ENCODE measurements at places on chromosomes 7 and 10.

DNA sequence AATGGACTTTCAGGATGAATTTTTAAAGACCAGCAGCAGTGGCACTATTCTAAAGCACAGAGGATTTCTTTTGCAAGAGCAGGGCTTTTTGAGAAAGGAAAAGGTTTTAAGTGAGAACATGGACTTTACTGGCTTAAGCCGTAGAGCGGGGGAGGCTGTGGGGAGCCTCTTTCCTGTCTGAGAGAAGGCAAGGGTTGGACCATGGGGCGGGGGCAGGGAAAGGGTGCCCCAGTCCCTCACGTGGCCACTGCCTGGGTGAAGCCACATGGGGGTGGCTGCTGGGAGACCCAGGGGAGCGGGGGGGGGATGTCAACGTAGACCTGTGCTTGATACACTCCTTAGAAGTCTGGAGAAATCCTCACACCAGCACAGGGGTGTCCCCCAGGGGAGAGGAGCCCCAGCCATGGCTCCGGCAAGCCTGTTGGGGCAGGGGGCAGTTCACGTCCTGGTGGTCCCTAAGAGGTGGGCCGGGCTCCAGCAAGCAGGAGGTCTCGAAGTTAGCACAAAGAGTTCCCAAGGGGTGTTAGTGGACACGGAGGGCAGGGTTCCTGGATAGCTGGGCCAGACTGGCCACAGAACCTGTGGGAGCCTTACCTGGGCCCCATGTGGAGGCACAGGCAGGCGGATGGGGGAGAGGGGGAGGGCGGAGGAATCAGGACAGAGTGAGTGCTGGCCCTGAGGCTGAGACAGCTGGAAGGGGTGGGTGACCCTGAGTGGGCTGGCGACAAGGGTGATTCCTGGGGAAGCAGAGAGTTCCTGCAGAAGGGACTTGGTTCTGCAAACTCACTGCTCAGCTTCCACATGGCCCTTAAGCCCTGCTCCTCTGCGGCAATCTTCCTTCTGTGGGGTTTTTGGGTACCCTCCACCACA lies 36.9 kb upstream of the ELFN1 start:
- no peaks in the 10 kb centered on the region for H3K4me1 ChIP-seq
- peaks cover 3% of the 10 kb centered on the region for H3K36me3 ChIP-seq
- H3K4me3 ChIP-seq = no peak overlapping the region
- H3K27me3 ChIP-seq = peaks cover 24% of the 10 kb centered on the region
- no peak overlapping the region for H3K27ac ChIP-seq

- DNase-seq = no peak
- H3K36me3 ChIP-seq = peaks cover 5% of the 10 kb centered on the region
- H3K4me3 ChIP-seq = no peak overlapping the region
- H3K4me1 ChIP-seq = peaks cover 14% of the 10 kb centered on the region
- H3K27me3 ChIP-seq = no peaks in the 10 kb centered on the region
Observed at GRCh38 chr10:61987537-61987936, 86.0 kb downstream of the ARID5B start.

- no peak for DNase-seq
- H3K36me3 ChIP-seq = no peaks in the 10 kb centered on the region
- H3K4me3 ChIP-seq = no peak overlapping the region
- H3K27ac ChIP-seq = no peak overlapping the region
Observed at GRCh38 chr10:71681977-71682376, 37.6 kb downstream of the C10orf105 start.

GRCh38 chr7:101608772-101609713 lies 20.1 kb downstream of the MYL10 start:
- H3K4me1 ChIP-seq = no peaks in the 10 kb centered on the region
- no peaks in the 10 kb centered on the region for H3K36me3 ChIP-seq
- no peak overlapping the region for H3K27ac ChIP-seq
- no peak for DNase-seq
- H3K4me3 ChIP-seq = no peak overlapping the region
- no peaks in the 10 kb centered on the region for H3K27me3 ChIP-seq

GRCh38 chr7:29457565-29458011 lies 106.0 kb upstream of the PRR15 start:
- no peak overlapping the region for H3K27ac ChIP-seq
- H3K27me3 ChIP-seq = no peaks in the 10 kb centered on the region
- no peaks in the 10 kb centered on the region for H3K4me1 ChIP-seq
- no peaks in the 10 kb centered on the region for H3K36me3 ChIP-seq
- DNase-seq = no peak
- H3K4me3 ChIP-seq = no peak overlapping the region

DNA sequence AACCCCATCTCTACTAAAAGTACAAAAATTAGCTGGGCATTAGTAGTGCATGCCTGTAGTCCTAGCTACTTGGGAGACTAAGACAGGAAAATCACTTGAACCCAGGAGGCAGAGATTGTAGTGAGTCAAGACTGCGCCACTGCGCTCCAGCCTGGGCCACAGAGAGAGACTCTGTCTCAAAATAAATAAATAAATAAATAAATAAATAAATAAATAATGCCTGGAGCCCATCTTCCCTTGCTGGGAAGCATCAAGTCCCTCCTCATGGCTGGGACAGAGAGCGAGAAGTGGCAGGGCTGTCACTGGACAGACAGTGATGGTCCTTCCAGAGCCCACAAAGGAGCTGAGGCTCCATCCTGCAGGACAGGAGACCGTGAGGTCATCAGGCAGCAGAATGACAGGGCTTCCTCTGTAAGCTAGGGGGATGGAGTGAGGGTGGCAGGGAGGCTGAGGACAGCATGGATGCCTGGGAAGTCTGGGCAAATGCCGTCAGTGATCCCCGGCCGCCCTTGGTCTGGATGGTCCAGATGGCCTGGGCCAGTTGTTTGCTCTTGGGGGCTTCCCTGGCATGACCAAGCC lies 36.4 kb upstream of the ELN start:
- H3K4me1 ChIP-seq = peaks cover 13% of the 10 kb centered on the region
- H3K36me3 ChIP-seq = peaks cover 10% of the 10 kb centered on the region
- no peak for DNase-seq
- H3K27ac ChIP-seq = no peak overlapping the region
- H3K4me3 ChIP-seq = no peak overlapping the region
- H3K27me3 ChIP-seq = no peaks in the 10 kb centered on the region

DNA sequence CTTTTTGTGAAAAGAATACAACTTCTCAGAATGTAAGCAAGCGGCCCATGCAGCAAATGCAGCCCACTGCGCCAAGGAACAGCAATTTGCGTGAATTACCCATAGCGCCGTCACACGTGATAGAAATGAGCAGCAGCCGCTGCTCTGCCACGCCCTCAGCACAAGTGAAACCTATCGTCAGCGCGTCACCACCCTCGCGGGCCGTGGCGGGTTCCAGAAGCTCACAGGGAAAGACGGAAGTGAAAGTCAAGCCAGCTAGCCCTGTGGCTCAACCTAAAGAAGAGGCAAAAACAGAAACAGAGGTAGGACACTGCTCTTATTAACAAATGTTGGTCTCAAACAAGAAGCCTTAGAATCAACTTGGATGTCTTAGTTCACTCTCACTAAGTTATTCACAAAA lies 70.5 kb downstream of the SHH start:
- no peaks in the 10 kb centered on the region for H3K4me1 ChIP-seq
- peaks cover 89% of the 10 kb centered on the region for H3K36me3 ChIP-seq
- H3K27ac ChIP-seq = no peak overlapping the region
- no peak for DNase-seq
- no peaks in the 10 kb centered on the region for H3K27me3 ChIP-seq

GRCh38 chr7:94382132-94382531 lies 12.6 kb upstream of the COL1A2 start:
- no peaks in the 10 kb centered on the region for H3K4me1 ChIP-seq
- DNase-seq = no peak
- H3K36me3 ChIP-seq = no peaks in the 10 kb centered on the region
- H3K27me3 ChIP-seq = no peaks in the 10 kb centered on the region
- H3K27ac ChIP-seq = no peak overlapping the region

DNA sequence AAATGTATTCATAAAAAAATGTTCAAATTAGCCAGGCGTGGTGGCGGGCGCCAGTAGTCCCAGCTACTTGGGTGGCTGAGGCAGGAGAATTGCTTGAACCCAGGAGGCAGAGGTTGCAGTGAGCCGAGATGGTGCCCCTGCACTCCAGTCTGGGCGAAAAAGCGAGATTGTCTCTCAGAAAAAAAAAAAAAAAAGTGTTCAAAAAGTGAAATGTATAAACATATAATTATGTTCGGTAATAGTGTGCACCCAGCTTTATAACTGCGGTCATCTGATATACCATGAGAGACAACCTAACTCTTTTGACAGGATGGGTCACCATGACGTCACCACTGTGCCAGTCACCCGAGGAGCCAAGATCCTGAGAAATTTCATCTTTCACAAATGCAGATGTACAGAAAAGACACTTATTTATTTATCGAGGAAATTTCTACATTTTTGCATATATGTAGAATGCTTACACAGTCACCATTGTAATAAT lies 594 bp upstream of the RP9 start:
- peaks cover 14% of the 10 kb centered on the region for H3K27me3 ChIP-seq
- peak overlapping the region; percentile 80 for H3K4me3 ChIP-seq
- peaks cover 4% of the 10 kb centered on the region for H3K4me1 ChIP-seq
- H3K27ac ChIP-seq = no peak overlapping the region

GRCh38 chr7:157763279-157764000 lies 426.6 kb downstream of the DNAJB6 start:
- H3K27me3 ChIP-seq = no peaks in the 10 kb centered on the region
- no peak for DNase-seq
- no peaks in the 10 kb centered on the region for H3K4me1 ChIP-seq
- H3K27ac ChIP-seq = no peak overlapping the region

DNA sequence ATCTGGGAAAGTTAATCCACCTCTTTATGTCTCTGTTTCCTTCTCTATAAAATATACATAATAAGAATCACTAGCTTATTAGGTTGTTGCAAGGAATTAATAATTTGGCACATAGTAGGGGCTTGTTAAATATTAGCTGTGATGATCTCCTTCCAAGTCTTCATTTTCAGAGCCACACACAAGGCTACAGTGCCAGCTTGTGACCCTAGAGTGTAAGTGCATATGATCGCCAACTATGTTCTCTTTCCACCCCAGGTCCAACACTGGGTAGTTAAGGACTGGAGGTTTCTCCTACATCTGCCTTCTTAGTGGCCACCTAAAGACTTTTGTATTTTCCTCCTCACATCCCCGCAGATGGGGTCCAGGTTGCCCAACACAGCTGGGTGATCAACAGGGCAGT lies 17.9 kb upstream of the ACSM6 start:
- no peaks in the 10 kb centered on the region for H3K27me3 ChIP-seq
- no peaks in the 10 kb centered on the region for H3K4me1 ChIP-seq
- H3K27ac ChIP-seq = no peak overlapping the region
- no peaks in the 10 kb centered on the region for H3K36me3 ChIP-seq
- H3K4me3 ChIP-seq = no peak overlapping the region

DNA sequence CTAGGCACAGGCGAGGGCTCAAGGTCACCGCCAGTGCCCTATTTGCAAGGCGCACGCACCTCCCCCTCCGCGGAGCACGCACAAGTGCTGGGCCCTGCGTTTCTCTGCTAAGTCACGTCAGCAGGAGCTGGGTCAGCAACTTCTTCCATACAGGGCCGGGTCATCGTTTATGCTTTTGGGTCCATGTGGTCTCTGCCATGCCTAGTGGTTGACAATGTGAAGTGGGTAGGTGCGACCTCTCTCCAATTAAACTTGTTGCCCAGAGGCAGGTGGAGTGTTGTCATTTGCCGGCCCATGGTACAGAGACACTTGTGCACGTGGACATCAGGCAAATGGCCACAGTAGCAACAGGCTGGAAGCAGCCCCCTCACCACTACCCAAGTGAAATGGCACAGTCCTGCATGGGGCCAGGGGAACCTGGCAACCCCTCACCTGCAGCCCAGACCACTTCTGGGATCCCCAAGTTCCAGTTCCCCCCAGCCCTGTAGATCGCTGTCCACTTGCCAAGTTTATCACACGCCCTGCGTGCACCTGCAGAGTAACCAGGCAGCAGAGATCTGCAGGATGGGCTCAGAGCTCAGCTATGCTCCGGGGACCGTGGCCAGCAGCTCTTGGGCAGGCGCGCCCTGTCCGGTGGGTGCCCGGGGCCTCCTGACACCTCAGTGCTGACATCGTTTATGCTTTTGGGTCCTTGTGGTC lies 86.1 kb upstream of the PPP2R2D start:
- H3K27ac ChIP-seq = no peak overlapping the region
- H3K4me1 ChIP-seq = no peaks in the 10 kb centered on the region
- H3K4me3 ChIP-seq = no peak overlapping the region
- no peak for DNase-seq
- H3K27me3 ChIP-seq = peaks cover 14% of the 10 kb centered on the region

- H3K4me1 ChIP-seq = peaks cover 7% of the 10 kb centered on the region
- H3K36me3 ChIP-seq = no peaks in the 10 kb centered on the region
- no peak overlapping the region for H3K4me3 ChIP-seq
- DNase-seq = peak; percentile 78
Observed at GRCh38 chr10:100878291-100878910, 34.4 kb upstream of the SLF2 start.

GRCh38 chr7:103690242-103690974 lies 244.4 kb upstream of the SLC26A5 start:
- H3K27ac ChIP-seq = no peak overlapping the region
- H3K4me3 ChIP-seq = no peak overlapping the region
- H3K27me3 ChIP-seq = peaks cover 36% of the 10 kb centered on the region
- H3K36me3 ChIP-seq = no peaks in the 10 kb centered on the region

GRCh38 chr10:101301111-101301731 lies 52.7 kb upstream of the BTRC start:
- peaks cover 10% of the 10 kb centered on the region for H3K4me1 ChIP-seq
- peak; percentile 80 for DNase-seq
- no peak overlapping the region for H3K27ac ChIP-seq
- H3K27me3 ChIP-seq = peaks cover 42% of the 10 kb centered on the region

- DNase-seq = no peak
- H3K27ac ChIP-seq = no peak overlapping the region
- no peaks in the 10 kb centered on the region for H3K36me3 ChIP-seq
- peaks cover 5% of the 10 kb centered on the region for H3K27me3 ChIP-seq
Observed at GRCh38 chr7:156157409-156158012, 345.2 kb upstream of the SHH start.

- peaks cover 4% of the 10 kb centered on the region for H3K27me3 ChIP-seq
- H3K27ac ChIP-seq = no peak overlapping the region
- no peaks in the 10 kb centered on the region for H3K36me3 ChIP-seq
- H3K4me1 ChIP-seq = peaks cover 26% of the 10 kb centered on the region
- DNase-seq = peak; percentile 70
Observed at GRCh38 chr10:120423431-120424197, 33.4 kb upstream of the PLPP4 start.

- peaks cover 15% of the 10 kb centered on the region for H3K27me3 ChIP-seq
- H3K4me1 ChIP-seq = no peaks in the 10 kb centered on the region
- DNase-seq = no peak
- no peak overlapping the region for H3K27ac ChIP-seq
- H3K36me3 ChIP-seq = no peaks in the 10 kb centered on the region
Observed at GRCh38 chr10:69466689-69467088, 15.4 kb downstream of the TSPAN15 start.

GRCh38 chr7:2771274-2771731 lies 72.8 kb downstream of the GNA12 start:
- no peak for DNase-seq
- H3K36me3 ChIP-seq = peaks cover 13% of the 10 kb centered on the region
- H3K27me3 ChIP-seq = no peaks in the 10 kb centered on the region
- H3K4me1 ChIP-seq = peaks cover 3% of the 10 kb centered on the region
- no peak overlapping the region for H3K27ac ChIP-seq

- H3K27ac ChIP-seq = no peak overlapping the region
- peaks cover 14% of the 10 kb centered on the region for H3K4me1 ChIP-seq
- no peaks in the 10 kb centered on the region for H3K36me3 ChIP-seq
- H3K4me3 ChIP-seq = no peak overlapping the region
Observed at GRCh38 chr7:139842401-139843210, 13.5 kb downstream of the TBXAS1 start.

- no peak overlapping the region for H3K4me3 ChIP-seq
- H3K27ac ChIP-seq = no peak overlapping the region
- DNase-seq = no peak
- H3K36me3 ChIP-seq = no peaks in the 10 kb centered on the region
- H3K4me1 ChIP-seq = no peaks in the 10 kb centered on the region
- H3K27me3 ChIP-seq = peaks cover 77% of the 10 kb centered on the region
Observed at GRCh38 chr10:91742229-91742628, 56.0 kb upstream of the TNKS2 start.

GRCh38 chr7:7701527-7701926 lies 16.9 kb downstream of the RPA3 start:
- H3K4me3 ChIP-seq = no peak overlapping the region
- H3K27me3 ChIP-seq = no peaks in the 10 kb centered on the region
- peaks cover 7% of the 10 kb centered on the region for H3K36me3 ChIP-seq
- no peak for DNase-seq
